ENCODE measurements at places on chromosomes 7 and 10.
A peak's percentile ranks its signal among the peaks of the same experiment; 100 is the strongest.

DNA sequence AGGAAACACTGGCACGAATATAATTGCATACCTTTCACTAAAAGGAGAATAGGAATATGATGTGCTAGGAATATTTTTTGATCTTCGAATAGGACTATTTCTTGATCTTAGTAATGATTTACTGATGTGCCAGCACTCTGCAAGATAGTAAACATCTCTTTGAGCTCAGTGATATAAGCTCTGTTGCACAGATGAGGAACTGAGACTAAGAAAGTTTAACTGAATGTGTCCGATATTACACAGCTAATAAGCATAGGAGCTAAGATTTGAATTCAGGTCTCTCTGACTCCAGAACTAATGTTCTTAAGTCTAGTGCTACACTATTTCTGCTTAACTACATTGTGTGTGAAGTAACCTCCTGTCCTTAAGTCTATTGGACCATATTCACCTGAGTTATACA is 98.4 kb upstream of the PTPRZ1 start:
- DNase-seq, result no peak

GRCh38 chr7:123633553-123633952 is 22.1 kb upstream of the LMOD2 start:
- no peak for DNase-seq

GRCh38 chr7:45977256-45977780 is 56.2 kb upstream of the IGFBP3 start:
- peak; percentile 29 for DNase-seq

GRCh38 chr7:131532570-131533091 is 23.8 kb downstream of the PODXL start:
- no peak for DNase-seq

GRCh38 chr10:80268266-80268665 is 21.2 kb downstream of the MAT1A start:
- DNase-seq, result no peak

DNA sequence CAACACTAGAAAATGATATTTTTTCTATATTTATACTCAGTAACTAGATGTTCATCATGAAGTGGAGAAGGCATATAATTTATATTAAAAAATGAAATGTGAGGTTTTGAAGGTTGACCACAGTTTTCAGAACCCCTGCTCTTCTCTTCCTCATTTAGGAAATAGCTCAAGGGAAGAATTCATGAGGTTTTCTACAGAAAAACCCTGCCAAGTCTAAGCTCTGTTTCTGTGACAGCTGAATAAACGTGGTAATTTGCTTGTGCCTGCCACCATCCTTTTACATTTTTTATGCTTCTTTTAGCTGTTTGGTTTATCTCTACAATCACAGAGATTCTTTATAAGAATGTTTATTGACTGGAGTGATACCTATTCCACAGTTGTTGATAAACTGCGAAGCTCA is 630.3 kb upstream of the POT1 start:
- no peak for DNase-seq

DNA sequence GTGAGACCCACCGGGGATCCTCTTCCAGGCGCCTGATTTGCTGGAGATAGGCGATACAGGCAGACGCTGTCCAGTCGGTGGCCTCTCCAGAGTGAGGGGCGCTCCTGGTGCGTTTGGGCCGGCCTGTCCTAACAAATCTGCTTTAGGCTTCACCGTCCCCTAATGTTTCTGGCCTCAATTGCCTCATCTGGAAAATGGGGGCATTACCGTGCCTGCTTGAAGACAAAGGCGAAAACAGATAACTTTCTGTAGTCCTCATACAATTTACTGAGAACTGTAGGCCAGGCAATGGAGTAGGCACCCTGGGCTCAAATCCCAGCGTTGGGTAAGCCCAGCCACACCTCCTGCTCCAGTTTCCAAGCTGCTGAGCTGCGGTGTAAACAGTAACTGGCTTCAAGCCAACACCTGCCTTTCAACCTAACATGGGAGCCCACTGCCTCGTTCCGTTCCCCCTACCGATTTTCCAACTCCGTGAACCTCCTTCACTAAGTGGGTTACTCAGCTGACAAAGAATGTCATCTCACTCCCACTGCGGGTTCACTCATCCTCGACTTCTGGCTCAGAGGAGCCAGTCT is 589 bp upstream of the ZFAND4 start:
- DNase-seq, result no peak

GRCh38 chr10:132162021-132162531 is 24.7 kb upstream of the DPYSL4 start:
- DNase-seq, result no peak

- no peak for DNase-seq
These were observed 127.9 kb upstream of the AKR1E2 start for GRCh38 chr10:4698075-4698474.

DNA sequence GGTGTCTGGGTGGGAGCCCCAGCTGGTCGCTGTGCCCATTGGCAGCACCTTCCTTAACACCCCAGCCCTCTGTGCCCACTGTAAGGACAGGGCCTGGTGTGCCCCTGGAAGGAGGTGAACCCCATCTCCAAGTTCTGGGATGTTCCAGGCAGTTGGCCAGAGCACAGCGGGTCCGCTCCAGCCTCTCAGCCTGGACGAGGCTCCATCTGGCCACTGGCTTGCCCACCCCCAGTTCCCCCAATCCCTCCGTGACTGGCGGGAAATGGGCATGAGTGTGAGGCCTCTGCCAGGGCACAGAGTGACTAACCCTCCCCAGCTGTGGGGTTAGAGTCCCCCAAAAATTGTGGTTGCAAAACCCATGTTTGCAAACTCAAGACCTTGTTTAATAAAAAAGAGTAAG is 15.6 kb downstream of the GRIFIN start:
- no peak for DNase-seq

DNA sequence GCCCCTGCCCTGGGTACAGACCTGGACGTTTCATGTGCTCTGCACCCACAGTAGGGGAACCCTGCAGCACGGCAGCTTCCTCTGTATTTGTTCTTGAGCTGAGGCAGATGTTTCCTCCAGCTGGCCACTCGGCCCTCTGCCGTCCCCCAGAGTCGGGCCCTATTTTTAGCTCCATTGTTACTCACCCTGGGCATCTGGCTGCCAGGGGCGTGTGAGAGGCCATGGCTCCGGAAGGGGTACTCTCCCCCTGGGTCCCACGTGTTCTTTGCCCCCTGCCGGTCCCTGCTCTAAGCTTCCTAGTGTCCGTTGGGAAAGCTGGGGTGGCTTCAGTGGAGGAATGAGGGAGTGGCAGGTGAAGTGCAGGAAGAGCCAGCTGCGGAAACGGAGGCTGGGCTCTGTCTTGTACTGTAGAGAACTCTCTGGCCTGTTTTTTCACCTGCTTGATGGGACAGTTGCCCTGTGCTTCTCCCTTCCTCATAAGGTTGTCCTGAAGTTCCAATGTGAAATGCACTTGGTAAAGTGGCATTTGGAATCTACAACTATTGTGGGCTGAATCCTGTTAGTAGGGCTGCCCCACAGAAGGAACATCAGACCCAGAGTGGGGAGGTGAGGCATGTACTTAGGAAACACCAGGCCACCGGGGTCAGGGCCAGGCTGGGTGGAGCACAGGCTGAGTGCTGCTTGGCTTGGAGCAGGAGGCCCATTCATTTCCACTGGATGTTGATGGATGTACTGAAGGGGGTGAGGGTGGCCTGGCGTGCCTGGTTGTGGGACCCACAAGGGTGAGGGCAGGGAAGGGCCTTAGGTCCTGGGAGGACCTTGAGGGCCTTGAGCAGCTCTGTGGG is 30.6 kb downstream of the PALD1 start:
- DNase-seq, result no peak

GRCh38 chr10:63627396-63627795 is 106.2 kb downstream of the REEP3 start:
- no peak for DNase-seq

GRCh38 chr10:84108797-84109196 is 30.5 kb upstream of the GHITM start:
- DNase-seq, result no peak

GRCh38 chr7:155423337-155424285 is 34.3 kb upstream of the EN2 start:
- DNase-seq, result no peak

DNA sequence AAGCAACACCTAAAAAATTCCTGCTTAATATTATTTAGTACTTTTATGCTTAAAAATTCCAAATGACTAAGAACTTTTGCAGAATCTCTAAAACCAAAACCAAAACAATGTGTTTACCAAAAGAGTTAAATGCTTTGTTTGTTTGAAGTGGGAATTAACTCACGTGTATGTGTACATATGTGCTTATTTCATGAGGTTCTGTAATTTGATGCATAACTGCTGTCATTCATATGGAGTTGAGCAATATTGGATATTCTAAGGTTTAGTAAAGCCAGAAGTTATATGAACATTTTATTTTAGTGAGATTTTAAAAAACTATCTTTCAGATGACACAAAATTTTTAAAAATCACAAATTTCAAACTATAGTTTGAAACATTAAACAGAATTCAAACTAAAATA is 157.1 kb downstream of the PIP4K2A start:
- DNase-seq, result no peak

DNA sequence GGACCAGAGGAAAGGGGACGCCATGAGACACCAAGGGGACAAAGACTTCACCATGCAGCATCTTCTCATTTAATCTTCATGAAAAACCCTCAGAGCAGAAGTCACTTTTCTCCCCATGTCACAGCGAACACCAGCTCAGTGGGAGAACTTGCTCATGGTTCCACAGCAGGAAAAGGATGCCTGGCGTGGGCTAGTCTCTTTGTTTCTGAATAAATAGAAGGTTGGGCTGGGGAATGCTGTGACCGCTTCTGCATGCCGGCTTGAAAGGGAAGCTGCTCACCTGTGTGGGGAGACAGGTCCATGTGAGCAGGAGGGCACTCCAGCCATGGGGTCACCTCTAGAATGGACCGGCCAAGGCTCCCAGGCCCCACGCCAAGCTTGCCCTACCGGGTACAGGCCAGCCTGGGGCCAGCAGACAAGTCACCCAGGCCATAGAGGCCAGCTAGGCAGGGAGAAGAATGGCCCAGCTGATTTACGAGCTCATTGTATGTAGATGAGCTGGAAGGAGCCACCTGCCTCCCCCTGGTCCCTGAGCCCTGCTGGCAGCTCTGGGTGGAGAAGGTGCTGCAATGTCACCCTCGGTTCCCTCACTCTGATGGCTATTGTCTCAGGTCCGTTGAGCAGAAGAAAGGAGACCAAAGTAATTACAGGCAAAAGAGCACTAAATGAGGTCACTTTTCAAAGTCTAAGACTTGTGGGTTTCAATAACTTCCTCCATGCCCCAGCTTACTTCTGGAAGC is 82.0 kb upstream of the PDZD8 start:
- DNase-seq, result no peak

- no peak for DNase-seq
These were observed 35.8 kb downstream of the UNC5B start for GRCh38 chr10:71248210-71248609.

GRCh38 chr10:103493362-103493915 is at the start of gene NEURL1:
TSS of gene NEURL1 (plus strand) at chr10:103493705. CDS start at chr10:103494388, 683 bp downstream.
- DNase-seq, result no peak

DNA sequence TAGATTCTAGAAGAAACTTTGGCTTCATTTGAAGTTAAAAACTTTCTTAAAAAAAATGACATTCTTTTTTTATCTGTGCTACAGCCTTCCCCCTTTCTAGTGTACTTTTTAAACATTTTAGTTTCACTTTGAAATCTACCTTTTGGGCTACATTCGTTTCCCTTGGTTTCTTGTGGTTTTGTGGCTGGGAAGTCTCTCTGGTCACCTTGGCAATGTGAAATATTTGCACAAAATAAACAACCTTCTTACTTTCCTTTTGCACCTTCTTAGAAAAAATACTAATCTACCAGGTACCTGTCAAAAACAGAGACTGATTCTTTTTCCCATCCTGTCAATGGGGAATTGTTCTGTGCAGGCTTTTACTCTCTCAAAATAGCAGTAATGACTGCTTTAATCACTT is 350.2 kb downstream of the GATA3 start:
- peak; percentile 61 for DNase-seq

DNA sequence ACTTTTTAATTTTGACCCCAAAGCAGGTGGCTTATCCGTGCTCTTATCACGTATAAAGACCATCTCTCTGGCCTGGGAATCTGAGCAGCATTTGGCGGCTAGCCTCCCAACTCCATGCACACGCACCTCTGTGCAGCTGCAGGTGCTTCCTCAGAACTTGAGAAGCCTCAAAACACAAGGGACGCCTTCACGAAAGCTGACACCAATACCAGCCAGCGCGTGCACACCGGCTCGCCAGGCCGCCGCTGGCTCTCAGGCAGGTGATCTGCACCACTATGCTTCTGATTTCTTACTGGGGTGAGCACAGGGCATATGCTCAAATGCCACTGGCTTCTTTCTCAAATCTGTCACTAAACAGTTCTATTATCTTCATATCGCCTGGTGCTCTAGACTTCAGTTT is 145.0 kb downstream of the PARD3 start:
- DNase-seq, result no peak

DNA sequence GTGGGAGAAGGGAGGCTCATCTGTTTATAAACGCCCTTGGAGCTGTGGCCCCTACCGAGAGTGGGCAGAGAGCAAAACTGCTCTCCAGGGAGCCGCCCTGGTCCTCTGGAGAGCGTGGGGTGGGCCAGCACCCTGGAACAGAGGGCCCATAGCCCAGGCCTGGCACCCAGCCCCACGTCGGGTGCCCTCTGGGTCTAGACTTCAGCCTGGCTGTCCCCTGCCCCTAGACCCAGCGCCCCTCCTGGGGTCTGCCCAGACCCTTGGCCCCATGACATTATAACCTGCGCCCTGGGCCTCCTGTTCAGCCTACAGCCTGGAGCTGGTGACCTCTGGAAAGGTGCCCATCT is 24.7 kb downstream of the GET4 start:
- no peak for DNase-seq

DNA sequence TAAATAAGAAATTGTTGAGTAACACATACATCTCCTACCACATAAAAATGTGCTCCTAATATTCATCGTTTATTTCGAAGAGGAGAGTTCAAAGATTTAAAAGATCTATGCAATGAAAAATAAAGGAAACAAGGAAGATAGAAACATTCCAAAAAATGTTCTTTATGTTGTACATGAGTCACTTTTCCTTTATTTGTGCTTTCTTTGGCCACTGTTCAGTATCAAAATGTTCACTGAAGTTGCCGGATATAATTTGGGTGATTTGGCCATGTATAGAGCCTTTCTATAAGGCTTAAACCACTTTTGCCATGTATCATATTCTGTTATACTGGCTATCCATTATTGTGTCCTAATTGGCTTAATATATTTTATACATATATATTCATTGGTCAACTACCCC is 62.9 kb upstream of the PRR15 start:
- no peak for DNase-seq

- DNase-seq, result no peak
These were observed 102.8 kb downstream of the PLPP4 start for GRCh38 chr10:120559800-120560199.

DNA sequence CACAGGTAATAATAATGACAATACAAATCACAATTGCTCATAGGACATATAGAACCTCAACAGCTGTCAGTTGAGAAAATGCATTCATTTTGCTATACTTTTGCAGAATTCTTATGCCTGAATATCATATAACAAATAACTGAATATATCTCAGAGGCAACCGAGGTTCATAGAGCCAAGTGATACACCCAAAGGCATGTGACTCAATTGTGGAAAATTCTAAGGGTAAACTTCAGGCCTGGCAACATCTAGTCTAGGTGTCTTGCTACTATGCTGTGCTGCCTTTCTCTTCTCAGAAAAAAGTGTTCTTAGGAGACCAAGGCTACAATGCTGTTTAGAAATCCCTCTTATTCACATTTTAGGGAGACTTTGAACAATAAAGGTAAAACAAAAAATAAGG is 270.7 kb downstream of the BAMBI start:
- DNase-seq, result no peak

GRCh38 chr10:130968964-130969363 is 342.6 kb downstream of the TCERG1L start:
- no peak for DNase-seq

All from RCC 7860 (cell line).